Activated CD8-positive, alpha-beta memory T cell treated with anti-CD3 and anti-CD28 coated beads, Interleukin-2, amount 50 U/mL, for 48 hours (primary cell): ENCODE measurements at places on chromosomes 12 and 14.

GRCh38 chr12:56591126-56591525 is 39.0 kb downstream of the BAZ2A start:
- no peak for DNase-seq

DNA sequence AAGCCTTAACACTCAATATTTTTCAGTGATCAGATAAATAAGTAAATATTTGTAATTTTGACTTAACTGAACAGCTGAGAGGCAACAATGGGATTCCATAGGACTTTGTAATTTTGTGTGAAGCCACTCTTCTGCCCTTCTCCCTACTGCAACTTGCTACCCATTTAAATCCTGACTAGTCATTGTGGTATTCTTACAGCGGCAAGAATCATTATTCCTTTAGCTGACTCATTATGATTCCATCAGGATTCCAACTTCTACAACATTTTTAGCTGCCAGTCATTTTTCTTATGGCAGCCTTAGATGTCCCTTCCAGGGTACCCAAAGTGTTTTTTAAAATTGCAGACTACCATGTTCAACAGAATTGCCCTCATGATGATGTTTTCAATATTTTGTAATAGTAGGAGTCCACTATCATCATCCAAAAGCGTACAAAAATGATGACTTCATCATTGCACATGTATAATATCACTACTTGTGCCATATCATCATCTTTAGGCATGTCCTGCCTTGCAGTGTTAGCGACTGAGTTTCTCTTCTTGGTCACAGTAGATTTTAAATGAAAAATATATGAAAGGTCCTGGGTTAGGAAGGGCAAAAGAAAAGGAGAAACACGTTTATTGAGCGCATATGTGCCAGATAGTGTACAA is 5.1 kb upstream of the MAGOHB start:
- DNase-seq, result no peak

DNA sequence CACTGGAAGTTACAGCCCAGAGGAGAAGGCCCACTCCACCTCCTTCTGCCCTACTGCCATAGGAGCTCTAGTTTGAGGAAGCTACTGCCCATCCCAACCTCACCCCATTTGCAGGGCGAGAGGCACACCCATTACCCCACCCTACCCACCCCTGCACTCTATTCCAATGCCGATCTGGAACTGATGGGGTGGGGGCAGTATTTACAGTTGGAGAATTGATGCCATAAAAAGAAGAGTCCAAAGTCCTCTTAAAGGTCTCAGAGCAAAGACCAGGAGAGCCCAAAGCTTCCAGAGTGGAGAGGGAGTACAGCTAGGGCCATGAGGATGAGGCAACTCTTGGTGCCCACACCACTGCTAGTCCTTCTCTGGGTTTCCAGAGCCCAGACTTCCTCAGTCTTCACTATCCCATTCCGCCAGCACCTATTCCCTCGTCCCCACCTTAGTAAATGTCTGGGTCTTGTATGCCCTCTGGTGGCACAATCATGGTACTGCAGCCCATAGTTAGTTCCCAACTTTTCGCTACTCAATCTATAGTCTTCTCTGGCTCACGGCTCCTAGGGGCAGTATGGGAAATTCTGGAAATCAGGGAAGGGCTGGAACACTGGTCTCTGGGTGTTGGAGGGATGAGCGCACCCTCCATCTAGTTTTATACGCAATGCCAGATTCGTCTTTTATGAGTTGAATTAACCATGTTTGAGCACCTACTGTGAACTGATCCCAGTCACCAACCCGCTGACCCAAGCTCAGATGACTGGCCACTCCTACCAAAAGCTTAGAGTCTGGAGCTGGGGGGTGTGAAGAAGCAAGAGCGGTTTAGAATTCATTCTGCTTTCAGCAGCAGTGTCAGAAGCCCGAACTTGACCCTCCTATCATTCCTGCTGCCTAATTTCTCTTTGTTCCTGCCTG is 6.9 kb upstream of the ADCY6 start:
- peak; percentile 77 for DNase-seq

GRCh38 chr14:105285174-105285573 is 15.6 kb downstream of the BRF1 start:
- DNase-seq, result no peak

DNA sequence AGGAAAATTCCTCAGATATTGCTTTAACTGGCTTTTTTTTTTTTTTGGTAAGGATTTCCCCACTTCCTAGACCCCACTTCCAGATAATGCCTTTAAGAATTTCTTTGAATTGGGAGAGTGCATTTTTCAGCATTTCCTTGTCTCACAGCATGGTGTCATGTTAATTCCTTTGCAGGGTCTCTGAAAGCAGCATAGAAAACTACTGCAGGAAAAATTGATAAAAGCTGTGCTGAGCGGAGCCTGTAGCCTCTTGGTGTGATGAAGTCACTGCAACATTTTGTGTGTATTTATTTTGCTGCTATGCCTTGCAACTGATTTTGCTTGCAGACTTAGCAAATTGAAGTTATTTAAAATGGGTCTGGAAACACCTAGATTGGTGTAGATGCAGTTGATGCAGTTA is 2.7 kb downstream of the ANO4 start:
- no peak for DNase-seq

DNA sequence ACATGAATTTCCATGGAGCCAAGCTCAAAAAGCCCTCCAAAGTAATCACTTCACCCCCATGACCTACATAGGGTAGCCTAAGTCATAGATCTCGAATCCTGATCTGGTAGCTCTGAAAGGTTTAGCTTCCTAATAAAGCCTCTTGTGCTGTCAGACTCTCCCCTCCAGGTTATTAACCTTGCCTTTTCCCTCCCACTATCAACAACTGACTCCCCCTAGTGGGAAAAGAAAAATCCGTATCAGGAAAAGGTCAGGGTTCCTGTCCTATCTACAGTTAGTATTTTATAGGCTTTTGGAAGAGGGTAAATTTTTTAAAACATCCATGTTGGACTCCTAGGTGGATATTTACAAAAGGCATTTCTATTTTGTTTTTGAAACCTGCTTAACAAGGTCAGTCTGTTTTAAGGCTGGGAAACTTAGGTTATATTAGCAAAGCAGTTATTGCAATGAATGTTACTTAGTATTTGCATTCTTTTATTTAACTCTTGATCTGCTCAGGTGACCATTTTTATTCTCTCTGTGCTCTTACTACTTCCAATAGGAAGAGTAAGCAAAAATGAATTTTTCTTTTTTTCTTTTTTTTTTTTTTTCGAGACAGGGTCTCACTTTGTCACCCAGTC is 8.0 kb downstream of the YY1 start:
- no peak for DNase-seq

DNA sequence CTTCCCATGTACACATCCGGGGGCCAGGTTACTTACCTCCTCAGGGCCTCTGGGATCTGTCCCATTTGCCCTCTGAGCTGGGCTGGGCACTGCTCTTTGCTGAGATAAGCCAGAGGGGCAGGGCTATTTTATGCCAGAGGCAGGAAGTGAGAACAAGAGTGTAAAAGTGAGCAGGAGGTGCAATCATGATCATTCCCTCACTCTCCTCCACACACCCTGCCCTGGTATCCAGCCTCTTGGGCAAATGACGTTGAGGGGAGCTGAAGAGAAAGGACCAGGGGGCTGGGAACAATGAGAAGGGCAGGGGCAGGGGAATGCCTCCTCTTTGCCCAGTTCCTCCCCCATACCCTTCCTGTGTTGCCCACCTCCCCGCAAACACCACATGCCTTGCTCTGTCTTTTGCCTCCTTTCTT is 4.2 kb downstream of the LPAR5 start:
- DNase-seq, result no peak
